ENCODE measurements at places on chromosomes 7 and 10.

DNA sequence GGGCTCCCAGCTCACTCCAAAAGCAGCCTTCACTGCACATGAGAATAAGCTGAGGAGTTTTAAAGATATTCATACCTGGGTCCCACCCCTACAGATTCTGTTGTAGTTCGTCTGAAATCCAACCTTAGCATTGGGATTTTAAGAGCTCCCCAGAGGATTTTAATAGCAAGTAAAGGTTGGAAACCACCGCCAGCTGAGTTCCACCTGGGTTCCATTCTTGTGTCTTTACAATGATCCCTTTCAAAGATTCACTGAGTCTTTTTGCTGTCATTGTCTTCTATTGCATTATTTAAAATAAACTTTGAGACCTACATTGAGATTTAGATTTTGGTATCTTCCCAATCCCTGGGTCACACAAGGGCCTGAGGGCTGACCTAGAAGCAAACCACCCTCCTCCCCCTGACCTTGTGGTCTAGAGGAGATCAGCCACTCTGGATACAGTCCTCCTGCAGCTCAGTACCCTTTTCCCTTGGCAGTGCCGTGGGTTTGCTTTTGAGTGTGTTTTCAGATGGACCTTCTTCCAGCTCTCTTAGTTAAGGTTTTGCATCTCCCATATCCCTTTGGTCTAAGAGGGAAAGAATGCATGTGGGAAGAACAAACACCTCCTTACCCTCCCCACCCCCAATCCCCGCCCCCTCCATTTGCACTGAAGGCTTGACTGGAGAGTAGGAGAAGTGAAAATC is 22.6 kb upstream of the SIRT1 start:
- no peak for DNase-seq

GRCh38 chr7:156005202-156005691 is 193.0 kb upstream of the SHH start:
- no peak for DNase-seq

- no peak for DNase-seq
Measured at GRCh38 chr10:22670788-22671187, 43.6 kb downstream of the PIP4K2A start.

DNA sequence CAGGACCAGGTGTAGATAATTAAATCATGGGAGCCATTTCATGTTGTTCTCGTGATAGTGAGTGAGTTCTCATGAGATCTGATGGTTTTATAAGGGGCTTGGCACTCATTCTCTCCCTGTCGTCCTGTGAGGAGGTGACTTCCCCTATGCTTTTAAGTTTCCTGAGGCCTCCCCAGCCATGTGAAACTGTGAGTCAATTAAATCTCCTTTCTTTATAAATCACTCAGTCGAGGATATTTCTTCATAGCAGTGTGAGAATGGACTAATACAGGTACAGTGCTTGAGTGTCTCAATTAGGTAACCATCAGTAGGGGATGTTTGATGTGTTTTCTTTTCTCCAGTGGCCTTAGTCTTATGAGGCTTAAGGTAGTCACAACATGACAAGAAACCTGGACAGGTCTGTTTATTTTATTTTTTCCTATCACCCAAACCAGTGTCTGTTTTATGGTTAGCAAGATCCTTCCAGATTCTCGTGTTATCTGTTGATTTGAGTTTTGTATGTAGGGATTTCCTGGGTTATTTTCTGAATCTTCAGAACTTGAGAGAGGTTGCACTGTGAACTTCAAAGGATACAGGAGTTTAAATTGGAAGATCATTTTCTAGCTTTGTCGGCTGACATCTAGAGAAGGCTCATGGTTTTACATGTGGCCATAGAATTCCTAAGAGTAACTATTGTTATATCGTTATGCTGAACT is 32.1 kb downstream of the UMAD1 start:
- no peak for DNase-seq

DNA sequence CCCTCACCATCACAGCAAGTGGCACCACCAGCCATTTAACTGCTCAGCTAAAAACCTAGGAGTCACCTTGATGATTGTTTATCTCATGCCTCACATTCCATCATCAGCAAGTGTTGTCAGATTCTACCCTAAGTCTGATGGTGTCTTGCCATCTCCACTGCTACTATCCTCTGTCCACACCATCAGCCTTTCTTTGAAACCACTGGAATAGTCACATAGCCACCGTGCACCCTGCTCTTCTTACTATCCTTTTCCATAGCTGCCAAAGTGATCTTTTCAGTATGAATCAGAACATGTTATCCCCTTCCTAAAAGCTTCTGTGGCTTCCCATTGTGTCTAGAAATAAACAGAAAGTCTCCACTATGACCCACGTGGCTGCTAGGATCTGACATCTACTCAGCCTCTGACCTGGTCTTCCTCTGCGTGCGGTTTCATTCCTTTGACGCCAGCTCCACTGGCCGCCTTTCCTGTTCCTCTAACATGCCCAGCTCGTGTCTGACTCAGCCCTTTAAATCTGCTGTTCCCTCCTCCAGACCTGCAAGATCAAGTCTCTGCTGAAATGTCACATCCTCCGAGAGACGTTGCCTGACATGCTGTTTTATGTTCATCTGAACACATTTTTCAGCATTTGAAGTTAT is 16.5 kb upstream of the CHN2 start:
- DNase-seq, result no peak

- DNase-seq, result no peak
Measured at GRCh38 chr10:72794260-72794659, 99.3 kb upstream of the OIT3 start.

- no peak for DNase-seq
Measured at GRCh38 chr7:156224833-156225225, 412.6 kb upstream of the SHH start.

DNA sequence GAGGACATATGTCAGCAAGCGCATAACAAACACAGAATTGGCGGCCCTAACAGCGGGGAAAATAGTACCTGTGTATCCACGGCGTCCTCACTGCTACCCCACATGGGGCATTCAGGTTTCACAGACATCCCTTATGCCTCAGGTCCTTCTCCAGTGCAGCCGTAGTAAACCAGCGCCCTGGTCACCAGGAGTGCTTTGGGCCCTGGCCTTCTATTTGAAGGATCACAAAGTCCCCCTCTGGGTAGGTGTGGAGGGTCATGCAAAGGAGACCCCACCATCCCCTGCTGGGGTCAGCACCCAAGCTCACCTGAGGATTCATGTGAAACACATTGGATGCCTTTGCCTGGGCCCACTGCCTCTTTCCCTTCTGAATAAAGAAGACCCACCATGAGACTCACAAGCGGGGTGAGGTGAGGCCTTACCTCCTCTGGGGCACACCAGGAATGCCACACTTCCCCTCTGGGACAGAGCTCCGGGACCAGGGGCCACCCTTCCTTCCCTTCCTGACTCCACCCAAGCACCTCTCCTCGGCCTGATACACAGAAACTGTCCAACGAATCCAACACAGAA is 18.8 kb downstream of the CLRN3 start:
- no peak for DNase-seq

GRCh38 chr7:78642751-78643150 is 810.7 kb downstream of the MAGI2 start:
- DNase-seq, result no peak

Data from NCI-H1694 treated with DMSO at 0.1 percent for 48 hours (cell line).